ENCODE measurements at places on chromosomes 2 and 18.

DNA sequence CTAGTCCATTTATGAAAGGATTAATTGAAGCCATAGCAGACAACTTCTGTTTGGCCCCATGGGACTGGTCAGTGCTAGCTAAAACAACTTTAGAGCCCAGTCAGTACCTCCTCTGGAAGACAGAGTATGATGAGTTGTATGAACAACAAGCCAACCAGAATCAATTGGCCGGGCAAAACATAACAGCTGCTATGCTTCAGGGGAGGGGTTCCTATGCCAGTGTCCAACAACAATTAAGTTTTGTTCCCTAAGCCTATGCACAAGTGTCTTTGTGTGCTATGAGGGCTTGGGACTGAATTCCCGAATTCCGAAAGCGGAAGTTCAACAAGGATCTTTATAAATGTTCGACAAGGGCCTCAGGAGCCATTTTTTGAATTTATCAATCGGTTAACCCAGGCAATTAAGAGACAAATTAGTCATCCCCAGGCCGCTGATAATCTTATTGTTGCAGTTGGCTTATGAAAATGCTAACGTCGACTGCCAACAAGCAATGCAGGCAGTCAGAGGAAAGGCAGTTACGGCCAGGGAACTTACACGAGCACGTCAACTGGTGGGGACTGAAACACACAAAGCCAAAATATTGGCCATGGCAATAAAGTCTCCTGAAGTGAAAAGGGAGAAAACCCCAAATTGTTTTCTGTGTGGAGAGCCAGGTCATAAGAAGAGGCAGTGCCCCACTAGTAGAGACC, 57.9 kb downstream of the ZNF638 start:
- DNase-seq: no peak

GRCh38 chr2:33225350-33225749, 251.1 kb upstream of the RASGRP3 start:
- DNase-seq: no peak

DNA sequence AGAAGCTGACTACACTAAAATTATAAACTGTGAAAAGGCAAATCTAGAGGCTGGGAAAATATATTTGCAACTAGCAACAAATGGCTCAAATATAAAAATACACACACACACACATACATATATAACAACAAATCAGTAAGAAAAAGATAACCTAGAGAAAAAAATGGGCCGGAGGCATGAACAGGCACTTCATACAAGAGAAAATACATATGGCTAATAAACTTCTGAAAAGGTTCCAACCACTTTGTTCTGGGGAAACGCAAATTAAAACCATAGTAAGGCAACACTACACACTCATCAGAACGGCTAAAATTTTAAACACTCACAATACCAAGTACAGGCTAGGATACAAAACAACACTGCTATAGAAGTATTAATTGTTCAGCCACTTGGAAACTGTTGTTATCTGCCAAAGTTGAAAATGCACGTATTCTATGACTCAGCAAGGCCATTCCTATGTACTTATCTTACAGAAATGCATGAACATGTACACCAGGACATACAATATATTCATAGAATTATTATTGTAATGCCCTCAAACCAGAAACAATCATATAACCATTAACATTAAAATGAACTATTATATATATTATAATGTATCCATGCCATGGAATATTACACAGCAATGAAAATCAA, 15.6 kb downstream of the WDSUB1 start:
- DNase-seq: no peak

GRCh38 chr2:62974999-62975398, 75.6 kb upstream of the OTX1 start:
- no peak for DNase-seq

DNA sequence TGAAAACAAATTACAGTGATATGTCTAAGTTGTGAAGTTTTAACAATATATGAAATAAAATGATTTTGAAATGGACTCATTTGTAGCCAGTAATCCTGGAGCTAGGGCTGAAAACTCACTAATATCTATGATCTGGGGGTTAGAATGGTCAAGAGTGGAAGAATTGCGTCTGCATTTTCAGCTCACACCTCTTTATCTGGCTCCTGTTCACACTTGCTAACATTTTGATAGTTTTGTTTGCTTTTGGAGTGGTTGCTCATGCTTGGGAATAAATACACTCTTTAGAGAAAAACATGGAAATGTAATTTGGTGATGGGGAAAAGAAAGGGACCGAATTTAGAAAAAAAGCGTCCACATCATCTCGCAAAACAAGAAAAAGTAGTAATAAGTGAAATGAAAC, 30.7 kb downstream of the UBE2F start:
- no peak for DNase-seq

DNA sequence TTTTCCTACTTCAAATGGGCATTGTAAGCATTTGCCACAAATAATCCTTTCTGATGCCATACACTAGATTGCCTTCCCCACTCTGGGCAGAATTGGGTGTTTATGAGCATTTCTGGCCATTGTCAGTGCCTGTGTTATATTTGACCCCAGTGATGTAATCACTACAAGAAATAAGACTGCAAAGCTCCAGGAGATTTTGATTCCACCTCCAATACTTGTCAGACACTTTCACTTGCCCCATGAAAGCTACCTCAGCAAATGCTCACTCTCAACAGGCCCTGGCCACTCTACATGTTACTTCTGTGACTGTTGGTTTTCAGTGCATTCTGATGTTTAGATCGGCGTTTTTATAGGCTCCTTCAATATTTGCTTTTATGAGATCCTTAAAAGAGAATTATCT, 135.1 kb downstream of the GFPT1 start:
- DNase-seq: no peak

- DNase-seq: no peak
Observed at GRCh38 chr2:113122364-113122763, 5.0 kb upstream of the IL1RN start.

- no peak for DNase-seq
Observed at GRCh38 chr2:102051692-102052277, 60.0 kb downstream of the IL1R2 start.

Measured in NCI-H345 (cell line).